ENCODE measurements at places on chromosomes 6 and 20.

DNA sequence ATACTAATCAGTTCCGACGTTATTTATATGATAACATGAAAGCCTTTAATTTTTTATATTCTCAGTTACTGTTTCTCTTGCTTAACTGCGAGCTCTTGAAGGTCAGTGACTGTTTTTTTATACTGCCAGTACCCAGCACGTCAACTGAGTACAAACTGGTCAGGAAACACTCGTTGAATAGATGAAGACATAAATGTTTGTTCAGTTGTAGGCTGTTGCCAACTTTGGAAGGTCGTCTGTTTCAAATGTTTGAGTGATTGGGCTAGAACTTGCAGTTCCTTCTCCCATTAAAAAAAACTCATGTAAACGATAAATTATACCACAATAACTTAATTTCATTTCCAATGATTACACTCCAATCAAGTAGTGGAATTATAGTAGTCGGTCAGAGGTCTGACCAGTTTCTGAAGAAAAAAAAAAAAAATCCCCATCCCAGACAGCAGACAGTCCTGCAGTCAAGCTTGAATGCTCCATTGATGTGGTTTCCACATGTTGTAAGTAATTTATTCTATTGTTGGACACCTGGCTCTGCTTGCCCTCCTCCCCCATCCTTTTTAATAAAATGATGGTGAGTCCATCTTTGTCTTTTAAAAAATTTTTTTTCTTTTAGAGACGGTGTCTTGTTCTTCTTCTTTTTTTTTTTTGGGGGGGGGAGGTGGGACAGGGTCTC lies 81.1 kb downstream of the SASH1 start:
- no peak for DNase-seq

- DNase-seq, result no peak
These were observed 8.2 kb upstream of the PXDC1 start for GRCh38 chr6:3759646-3760232.

GRCh38 chr20:16965401-16965800 lies 217.2 kb downstream of the OTOR start:
- DNase-seq, result no peak

DNA sequence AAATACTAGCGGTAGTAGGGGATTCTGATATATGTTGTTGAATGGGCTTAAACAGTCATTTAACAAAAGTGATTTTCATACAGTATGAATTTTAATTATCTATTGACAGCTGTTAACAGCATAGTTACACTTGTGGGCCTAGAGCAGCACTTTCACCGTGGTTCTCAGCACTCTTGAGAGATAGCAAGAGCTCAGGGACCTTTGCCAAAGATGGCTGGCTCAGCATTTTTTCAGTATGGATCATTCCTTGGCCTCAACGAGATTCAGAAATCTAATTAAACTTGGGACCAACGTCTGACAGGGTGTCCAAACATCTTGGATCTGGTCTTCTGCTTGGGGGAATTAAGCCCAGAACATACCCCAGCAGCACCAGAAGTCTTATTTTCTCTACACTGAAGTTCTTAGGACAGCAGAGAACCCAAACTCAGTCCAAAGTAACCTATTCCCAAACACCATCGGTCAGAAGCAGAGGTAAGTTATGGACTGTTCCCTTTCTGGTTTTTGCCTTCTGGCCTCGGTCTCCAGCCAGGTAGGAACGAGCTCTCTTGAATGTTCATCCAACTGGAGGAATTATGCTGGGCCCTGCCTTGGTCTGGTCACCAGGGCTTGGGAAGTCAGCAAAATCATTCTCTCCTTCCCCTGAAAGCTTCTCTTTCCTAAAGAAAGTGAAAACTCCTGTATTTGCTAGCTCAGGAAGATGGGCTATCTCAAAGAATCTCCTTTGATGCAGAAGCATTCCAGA lies 25.7 kb downstream of the PRPH2 start:
- no peak for DNase-seq

- no peak for DNase-seq
These were observed 61.7 kb downstream of the PYGB start for GRCh38 chr20:25309395-25310267.

- DNase-seq, result no peak
These were observed 436.2 kb downstream of the CBLN4 start for GRCh38 chr20:55569084-55569483.

GRCh38 chr20:62449951-62450691 lies 22.8 kb upstream of the RBBP8NL start:
- no peak for DNase-seq

DNA sequence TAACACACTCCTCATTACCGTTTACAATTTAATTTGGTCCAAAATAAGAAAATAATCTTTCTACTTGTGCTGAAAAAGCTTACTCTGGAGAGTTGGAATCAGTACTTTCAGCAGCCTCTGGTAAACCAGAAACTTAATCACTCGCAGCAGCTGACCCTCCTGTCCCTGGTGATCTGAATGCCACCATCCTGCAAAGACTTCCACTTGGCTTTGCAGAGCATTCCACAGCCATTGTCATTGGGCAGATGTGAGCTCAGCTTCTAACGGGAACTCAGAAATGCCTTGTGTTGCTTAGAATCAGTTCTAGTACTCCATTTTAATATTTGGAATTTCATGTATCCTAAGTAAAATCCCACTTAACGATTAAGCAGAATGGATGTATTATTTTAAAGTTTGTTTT lies 59.7 kb downstream of the PHACTR1 start:
- no peak for DNase-seq

DNA sequence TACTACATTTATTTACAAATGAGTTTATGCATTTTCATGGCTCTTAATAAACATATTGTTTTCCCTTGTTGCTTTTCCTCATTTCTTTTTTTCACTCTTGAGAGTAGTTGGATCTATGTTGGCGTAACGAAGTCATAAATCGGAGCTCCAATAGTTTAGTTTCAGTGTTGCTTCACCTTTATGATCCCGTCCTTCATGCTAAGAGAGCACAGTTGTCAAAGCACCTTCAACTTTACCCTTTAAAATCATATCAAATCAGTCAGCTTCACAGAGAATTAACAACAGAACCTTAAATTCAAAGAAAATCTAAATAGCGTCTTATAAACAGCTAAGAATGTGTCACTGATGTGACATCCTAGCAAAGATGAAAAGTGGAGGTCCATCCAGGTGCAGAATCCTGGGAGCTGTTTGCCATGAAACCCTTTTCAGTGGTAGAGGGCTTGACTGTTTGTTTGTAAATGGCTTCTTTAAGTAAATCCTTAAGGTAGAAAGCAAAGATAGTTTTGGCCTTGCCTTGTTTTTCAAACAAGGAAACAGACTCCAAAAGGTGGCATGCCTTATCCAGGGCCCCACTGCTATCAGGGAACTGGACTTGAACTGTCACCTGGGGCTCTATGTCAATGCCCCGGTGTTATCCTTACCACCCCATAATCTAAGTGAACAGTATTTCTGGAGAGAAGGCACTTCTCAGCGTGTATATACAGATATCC lies 148.4 kb downstream of the AKAP7 start:
- no peak for DNase-seq

DNA sequence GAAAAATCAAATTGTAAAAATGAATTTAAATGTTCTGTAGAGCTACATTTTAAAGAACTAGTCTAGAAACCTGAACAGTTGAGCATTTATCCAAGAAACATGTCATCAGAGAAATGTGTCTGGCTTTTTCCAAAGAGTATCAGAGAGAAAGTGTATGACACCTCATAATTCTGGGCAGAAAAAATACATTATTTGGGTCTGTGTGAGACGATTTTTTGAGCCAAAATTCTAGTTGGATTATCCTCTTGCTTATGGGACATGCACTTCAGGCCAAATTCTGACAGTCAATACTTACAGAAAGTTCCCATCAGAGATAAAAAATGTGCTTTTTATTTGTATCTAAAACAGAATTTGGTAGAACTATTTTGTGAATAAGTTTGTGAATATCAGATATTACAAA lies 1242.7 kb downstream of the EPHA7 start:
- no peak for DNase-seq

DNA sequence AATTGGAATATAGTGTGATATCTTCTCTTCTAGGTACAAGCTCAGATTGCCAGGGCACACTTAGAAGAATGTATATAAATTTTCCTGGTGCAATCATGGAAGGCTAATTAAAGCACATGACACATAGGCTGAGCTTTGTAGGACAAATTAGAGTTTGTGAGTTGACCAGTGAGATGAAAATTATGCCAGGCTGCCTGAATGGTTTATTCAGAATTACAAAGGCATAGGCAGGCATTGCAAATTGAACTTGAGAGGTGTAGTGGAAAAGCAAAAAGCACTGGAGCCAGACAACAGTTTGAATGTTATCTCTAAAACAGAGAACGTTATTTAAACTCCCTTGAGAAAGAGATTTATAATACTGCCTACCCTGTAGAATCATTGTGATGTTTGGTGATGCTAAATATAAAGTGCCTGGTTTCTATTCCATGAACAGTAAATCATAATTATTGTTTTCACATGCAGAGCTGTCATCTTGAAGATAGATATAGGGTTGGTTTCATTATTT lies 712.1 kb downstream of the TBC1D32 start:
- DNase-seq, result no peak

- no peak for DNase-seq
These were observed 5.7 kb upstream of the GFOD1 start for GRCh38 chr6:13493147-13493546.

Measured in stimulated activated CD8-positive, alpha-beta memory T cell treated with anti-CD3 and anti-CD28 coated beads, Interleukin-7, amount 100 ng/mL, for 48 hours (primary cell).